Urothelium cell line (cell line): ENCODE measurements at places on chromosomes 12 and 14.
A peak's percentile ranks its signal among the peaks of the same experiment; 100 is the strongest.

DNA sequence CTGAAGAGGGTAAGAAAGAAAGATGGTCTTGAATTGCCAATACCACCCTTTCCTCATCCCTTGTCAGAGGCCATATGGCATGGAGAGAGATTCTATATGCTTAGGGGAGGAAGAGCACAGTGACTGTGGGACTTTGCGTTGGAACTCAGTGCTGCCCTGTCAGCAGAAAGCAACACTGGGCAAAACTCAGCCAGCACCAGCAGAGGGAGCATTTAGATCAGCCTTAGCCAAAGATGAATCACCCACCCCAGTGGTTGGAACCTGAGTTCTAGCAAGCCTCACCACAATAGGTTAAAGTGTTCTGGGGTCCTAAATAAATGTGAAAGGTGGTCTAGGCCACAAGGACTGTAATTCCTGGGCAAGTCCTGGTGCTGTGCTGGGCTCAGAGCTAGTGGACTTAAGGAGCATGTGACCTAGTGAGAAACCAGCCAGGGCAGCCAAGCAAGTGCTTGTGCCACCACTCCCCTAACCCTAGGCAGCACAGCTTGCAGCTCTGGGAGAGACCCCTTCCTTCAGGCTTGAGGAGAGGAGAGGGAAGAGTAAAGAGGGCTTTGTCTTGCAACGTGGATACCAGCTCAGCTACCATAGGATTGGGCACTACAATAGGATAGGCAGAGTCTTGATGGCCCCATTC lies 11.4 kb upstream of the BCAT1 start:
- peak; percentile 58 for DNase-seq

GRCh38 chr12:52291267-52291935 lies at the start of gene KRT81:
KRT81 (minus strand) TSS chr12:52291534; CDS start chr12:52291465, 69 bp downstream.
- DNase-seq = no peak

DNA sequence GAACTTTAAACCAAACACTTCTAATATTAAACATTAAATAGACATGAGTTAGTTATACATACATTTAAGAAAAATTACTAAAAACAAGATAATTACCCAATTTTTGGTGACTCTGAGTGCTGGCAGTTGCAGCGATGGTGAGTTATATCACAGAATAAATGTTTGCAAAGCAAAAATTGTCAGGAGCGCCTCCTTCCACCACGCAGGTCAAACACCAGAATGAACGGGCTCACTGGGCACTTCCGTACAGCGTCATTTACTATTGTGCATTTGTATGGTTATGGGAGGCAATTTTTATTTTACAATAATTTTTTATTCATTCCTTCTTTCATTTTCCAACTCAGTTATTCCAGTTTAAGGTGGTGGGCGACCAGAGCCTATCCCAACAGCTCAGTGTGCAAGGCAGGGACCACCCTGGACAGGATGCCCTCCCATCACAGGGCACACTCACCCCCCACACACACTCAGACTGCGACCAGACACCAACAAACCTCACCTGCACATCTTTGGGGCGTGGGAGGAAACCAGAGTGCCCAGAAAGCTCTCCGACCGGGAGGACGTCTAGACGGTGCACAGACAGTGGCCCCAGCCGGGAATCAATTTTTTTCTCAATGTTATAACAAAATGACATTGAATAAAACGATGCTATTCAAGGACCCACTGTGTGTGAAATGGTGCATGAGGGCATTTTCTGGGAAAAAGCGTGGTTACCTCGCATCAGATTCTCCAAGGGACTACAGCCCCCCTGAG lies 67.2 kb downstream of the TESC start:
- no peak for DNase-seq

GRCh38 chr12:47781479-47782371 lies 8.7 kb downstream of the SLC48A1 start:
- no peak for DNase-seq

GRCh38 chr14:99812096-99812750 lies 19.0 kb downstream of the EML1 start:
- DNase-seq = no peak

DNA sequence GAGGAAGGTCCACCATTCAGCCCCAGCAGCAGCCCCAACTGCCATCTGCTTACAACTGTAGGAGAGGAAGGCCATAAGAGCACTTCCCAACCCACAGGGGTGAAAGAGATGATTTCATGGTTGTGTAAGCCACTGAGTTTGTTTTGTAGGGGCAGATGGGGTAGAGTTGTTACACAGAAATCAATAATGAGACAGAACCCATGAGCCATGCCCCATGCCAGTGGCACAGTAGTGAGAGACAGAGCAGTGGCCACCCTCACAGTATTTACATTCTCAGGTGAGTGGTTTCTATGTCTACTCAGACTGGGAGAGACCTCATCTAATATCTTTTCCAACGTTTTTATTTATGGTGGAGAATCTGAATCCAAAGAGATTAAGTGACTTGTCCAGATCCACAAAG lies 68.6 kb downstream of the NUAK1 start:
- no peak for DNase-seq

GRCh38 chr12:48016373-48017020 lies 12.2 kb upstream of the COL2A1 start:
- no peak for DNase-seq

DNA sequence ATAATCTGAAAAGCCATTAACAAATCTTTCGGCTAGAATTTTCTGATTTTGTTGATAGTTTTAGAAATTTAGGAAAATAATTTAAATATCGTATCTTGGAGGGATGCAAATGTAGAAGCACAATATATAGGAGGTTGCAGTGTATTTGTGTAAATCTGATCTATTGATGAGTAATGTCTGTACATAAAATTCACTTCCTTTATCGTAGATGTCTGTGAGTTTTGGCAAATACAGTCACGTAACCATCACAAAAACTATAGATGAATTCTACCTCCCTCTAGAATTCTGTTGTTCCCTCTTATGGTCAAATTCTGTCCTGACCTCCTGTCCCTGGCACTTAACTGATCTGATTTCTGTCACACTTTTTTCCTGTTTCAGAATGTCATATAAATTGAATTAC lies 151.8 kb downstream of the FUT8 start:
- no peak for DNase-seq

DNA sequence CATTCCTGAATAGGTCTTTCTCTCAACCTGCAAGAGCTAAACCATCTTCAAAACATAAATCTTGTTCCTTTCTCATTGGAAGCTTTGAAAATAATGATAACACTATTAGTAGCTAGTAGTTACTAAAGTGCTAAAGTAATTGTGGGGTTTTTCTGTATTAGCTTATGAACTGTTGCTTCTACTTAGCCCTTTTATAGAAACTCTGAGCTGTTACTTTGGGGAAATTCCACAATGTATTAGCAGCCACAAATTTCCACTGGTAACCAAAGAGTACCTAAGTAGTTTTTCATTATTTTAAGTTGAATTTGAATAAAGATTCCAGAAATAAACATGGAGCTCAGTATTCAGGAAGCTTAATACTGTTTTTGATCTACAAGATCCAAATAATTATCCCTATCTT lies 6.4 kb upstream of the MAPK1IP1L start:
- DNase-seq = no peak

DNA sequence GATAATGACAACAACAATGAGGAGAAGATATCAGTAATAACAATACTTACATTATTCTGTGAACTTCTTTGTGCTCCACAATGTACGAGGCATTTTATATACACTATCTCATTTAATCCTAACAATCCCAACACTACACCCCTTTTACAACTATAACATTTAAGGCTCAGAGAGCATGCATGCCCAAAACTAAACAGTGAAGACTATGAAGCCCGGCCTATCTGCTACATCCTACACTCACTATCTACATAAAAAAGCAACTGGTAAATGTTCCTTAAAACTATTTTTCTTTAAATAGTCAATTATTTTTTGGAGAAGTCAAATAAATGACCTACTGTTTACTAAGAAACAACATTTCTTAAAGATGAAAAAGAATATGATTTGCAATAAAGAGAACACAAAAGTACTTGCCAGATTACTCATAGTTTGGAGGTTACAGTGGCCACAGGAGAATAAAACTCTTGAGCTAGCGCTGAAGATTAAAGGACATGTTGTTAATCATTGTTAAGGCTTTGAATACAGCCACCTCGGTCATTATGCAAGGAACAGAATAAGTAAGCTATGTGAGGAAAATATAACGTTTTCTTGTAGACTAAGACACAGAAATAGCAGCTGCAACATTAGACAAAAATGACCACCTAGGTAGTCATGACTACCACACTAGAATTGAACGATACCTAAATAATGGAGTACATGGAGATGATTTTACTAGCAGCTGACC lies 56.7 kb downstream of the EPS8 start:
- no peak for DNase-seq

DNA sequence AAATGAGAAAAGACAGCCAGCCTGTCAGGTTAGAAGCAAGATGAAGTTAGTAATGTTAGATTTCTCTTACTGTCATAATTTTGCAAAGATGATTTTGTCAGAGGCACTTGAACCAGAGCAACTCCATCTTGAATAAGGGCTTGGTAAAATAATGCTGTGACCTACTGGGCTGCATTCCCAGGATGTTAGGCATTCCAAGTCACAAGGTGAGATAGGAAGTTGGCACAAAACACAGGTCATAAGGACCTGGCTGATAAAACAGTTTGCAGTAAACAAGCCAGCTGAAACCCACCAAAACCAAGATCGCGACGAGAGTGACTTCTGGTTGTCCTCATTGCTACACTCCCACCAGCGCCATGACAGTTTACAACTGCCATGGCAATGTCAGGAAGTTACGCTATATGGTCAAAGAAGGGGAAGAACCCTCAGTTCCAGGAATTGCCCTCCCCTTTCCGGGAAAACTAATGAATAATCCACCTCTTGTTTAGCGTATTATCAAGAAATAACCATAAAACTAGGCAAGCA lies 1313.5 kb upstream of the TMEM132C start:
- no peak for DNase-seq

- peak; percentile 67 for DNase-seq
Measured at GRCh38 chr12:131869871-131870418, 24.5 kb upstream of the ULK1 start.

GRCh38 chr14:23005451-23006187 lies 4.3 kb downstream of the C14orf93 start:
- DNase-seq = no peak

GRCh38 chr14:51957950-51958349 lies 31.4 kb upstream of the RTRAF start:
- DNase-seq = no peak

DNA sequence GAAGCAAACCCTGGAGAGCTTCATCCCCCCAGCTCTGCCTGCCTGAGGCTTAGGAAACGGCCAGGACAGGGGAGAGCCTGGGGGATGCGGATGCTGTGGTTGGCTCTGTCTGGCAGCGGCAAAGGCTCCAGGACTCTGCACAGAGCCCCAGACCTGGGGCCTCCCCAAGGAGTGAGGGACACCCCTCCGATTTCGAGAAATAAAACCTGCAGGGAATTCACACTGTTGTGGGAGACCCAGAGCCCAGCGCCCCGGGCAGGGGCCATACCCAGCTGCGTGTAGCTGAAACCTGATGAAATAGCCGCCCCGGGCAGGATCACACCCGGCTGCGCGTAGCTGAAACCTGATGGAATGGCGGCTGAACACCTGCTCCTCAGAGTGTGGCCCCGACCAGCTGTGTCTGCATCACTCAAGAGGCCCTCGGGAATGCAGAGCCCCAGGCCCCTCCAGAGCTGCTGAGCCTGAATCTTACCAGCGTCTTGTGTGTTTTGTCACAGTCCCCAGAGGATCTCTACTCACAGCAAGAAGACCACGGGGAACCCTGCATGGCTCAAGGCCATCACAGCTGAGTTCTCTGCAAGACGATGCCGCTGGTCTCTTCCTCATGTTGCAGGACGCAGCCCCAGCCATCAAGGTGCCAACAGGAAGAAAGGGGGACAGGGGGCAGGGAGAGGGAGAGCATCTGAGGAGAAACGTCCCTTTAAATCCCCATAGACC lies 46.5 kb upstream of the GALNT9 start:
- DNase-seq = no peak

DNA sequence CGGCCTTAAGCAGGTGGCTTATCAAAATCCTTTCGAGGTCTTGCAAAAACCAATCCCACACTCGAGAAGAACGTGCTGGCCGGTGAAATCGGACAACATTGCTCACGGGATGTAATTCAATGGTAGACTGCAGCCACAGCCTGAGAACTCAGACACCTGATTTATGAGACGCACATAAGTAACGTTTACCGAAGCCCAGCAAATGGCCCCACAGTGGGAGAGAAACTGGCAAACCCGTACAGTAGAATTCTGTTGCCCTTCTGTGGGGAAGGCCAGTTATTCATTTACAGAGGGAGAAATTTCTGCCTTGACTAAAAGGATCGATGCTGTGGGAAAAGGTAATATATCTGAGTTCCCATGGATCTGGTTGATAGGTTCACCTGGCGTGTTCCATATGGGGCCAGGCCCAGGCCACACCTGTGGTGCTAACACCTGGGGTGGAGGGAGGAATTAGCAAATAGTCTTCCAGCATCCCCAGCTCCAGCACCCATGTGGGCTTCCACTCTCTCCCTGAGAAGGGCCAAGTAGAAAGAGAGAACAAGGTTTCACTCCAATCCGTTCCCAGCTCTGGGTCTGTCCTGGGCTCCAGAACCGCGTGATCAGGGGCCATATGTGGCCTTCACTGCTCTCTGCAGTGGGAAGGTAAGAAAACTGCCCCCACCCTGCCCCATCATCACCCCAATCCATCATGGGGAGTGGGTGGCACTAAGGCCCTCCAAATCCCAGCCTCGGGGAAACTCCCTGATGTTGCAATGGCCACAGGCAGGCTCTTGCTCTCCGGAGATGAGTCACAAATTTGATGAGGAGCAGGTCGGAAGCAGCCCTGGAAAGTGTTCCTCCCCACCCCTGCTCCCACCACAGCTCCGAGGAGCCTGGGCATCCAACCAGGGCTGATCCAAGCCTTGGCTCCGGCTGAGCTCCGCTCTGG lies 12.7 kb downstream of the BDKRB1 start:
- DNase-seq = peak; percentile 73

GRCh38 chr12:27504507-27504906 lies 19.5 kb upstream of the PPFIBP1 start:
- no peak for DNase-seq

- DNase-seq = no peak
Measured at GRCh38 chr12:40208707-40209446, 15.9 kb upstream of the LRRK2 start.

- no peak for DNase-seq
Measured at GRCh38 chr12:3128498-3129293, 51.5 kb downstream of the TSPAN9 start.

DNA sequence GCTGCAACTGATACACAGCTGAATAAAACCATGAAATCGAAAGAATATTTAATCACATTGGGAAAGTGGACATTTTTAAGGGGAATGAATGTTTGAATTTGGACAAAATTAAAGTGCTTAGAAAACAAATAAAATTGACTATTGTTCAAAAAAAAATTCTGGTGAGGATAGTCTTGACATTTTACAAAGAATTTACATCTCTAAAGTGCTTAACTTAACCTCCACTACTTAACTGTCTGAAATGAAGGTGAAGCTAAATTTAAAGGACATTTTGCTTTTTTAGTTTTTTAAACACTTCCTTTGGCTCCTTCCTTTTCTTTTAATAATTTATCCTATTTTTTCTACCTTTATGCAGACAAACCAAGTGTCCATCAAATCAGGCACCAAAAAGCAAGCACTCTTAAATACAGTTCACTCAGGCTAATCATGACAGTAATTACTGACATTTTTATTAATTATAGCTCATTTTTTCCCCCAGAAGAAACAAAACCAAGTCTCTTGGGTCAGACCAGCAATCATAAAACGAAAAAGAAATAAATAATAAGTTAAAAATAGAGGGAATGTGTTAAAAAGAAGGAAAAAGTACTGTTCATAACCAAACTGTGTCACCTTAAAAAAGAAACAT lies 5.7 kb upstream of the CCND2 start:
- DNase-seq = no peak

- no peak for DNase-seq
Measured at GRCh38 chr12:2693244-2693860, 101.4 kb upstream of the FKBP4 start.

- no peak for DNase-seq
Measured at GRCh38 chr14:56378475-56378877, 201.1 kb upstream of the TMEM260 start.
